ENCODE measurements at places on chromosomes 1 and 21.

GRCh38 chr1:231600458-231600976 lies 26.1 kb upstream of the DISC1 start:
- DNase-seq, result peak; percentile 83

DNA sequence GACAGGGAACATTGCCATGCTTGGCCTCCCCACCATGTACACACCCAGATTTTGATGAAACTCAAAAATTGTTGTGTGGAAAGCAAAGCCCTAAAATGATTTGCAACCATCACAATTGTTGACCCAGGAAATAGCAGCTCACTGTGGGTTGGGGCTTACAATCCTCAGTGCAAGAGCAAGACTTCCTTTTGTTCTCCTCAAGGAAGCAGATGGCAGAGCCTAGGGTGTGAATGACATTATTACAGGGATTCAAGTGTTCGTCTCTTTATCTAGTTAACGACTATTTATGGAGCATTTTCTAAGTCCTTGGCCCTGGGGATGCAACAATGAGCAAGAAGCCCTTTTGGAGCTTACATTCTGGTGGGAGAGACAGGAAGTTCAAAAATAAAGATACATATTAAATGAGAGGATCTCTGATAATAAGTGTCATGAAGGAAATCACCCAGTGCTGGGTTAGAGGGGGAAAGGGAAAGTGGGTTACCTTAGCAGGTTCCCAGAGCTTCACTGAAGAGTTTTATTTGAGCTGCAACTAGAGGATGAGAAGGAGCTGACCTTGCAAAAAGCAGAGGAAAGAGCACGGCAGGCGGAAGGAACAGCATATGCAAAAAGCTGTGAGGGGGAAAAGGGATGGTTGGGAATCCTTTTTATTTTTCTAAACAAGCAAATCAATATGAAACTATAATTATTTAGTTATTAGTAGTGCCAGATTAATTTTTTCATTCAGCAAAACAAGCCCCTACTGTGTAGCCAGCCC lies 38.5 kb upstream of the ID3 start:
- DNase-seq, result no peak

DNA sequence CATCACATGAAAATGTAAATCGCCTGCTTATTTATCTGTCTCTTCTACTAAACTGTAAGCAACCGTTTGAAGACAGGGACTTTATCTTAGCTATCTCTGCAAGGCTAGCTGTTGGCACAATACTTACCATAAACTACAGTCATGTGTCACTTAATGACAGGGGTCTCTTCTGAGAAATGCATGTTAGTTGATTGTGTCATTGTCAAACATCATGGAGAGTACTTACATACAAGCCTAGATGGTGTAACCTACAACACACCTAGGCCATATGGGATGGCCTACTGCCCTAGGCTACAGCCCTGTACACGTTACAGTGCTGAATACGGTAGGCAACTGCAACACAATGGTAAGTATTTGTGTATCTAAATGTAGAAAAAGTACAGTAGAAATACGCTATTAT lies 267.9 kb downstream of the SDCCAG8 start:
- no peak for DNase-seq

GRCh38 chr1:190168893-190169280 lies 308.8 kb downstream of the BRINP3 start:
- DNase-seq, result no peak

GRCh38 chr21:41876928-41877652 lies 2.1 kb downstream of the PRDM15 start:
- no peak for DNase-seq

DNA sequence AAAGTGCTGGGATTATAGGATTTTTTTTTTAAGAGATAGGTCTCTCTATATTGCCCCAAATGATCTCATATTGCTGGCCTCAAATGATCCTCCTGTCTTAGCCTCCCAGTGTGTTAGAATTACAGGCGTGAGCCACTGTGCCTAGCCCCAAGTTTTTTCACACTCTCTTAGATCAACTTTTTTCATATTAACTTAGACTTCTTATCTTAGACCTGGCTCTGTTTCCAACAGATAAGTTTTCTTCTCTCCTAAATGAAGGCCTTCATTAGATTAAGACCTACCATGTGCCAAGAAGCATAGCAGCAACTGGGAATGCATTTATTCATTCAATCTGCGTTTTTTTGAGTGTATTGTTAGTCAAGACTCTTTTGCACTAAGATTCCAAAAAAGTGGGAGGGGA lies 20.2 kb upstream of the HTR1D start:
- DNase-seq, result no peak

DNA sequence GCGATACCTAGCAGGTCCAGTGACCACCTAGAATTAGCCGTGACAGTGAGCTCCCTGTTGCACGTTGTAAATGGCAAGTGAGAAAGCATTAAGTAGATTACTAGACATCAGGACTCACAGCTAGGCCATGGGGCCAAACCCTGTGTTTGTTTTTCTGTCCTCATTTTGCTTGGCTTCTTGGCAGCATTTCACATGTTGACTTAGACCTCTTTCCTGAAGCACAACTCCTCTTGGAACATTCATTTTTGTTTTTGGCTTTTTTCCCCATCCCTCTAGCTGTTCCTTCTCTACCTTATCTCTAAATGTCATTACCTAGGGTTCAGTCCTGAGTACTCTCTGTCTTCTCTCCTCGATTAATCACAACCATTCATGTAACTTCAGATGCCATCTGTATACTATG lies 16.9 kb upstream of the PTPN14 start:
- DNase-seq, result peak; percentile 38

DNA sequence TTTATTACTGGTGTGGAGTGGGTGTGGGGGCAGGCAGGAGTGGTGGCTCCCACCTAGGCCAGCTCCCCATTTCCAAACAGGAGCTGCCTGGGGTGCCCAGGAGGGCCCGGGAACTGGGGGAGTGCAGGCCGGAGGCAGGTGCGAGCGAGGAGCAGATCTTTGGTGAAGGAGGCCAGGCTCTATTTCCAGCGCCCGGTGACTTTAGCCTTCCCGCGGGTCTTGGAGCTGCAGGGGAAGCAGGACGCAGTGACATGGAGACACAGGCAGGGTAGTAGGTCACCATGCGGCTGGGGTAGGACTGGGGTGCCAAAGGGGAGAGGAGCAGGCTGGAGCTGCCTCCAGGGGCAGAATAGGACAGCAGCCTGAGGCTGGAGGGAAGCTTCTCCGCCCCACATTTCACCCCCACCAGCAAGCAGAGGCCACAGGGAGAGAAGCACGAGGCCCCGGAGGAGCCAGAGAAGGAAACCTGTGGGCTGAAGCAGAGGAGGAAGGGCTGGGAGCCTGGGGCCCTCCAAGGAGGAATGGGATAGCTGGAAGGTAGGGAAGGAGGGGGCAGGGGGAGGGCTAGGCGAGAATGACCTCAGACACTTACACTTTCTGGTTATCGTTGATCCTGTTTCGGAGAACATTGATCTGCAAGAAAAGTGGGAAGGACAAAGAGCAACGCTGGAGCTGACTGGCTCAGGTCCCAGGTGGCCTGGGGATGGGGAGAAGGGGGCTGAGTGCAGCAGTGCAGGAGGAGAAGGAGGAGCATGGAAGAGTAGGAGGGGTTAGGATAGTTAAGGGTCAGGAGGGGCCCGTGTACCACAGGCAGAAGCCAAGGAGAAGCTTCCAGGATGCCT lies 18.2 kb downstream of the TNNT2 start:
- DNase-seq, result no peak

GRCh38 chr1:69777971-69778370 lies 210.2 kb downstream of the LRRC7 start:
- no peak for DNase-seq

GRCh38 chr21:25884311-25884710 lies 149.5 kb downstream of the GABPA start:
- no peak for DNase-seq

- DNase-seq, result peak; percentile 42
Observed at GRCh38 chr1:19222979-19223824, 13.1 kb upstream of the UBR4 start.

DNA sequence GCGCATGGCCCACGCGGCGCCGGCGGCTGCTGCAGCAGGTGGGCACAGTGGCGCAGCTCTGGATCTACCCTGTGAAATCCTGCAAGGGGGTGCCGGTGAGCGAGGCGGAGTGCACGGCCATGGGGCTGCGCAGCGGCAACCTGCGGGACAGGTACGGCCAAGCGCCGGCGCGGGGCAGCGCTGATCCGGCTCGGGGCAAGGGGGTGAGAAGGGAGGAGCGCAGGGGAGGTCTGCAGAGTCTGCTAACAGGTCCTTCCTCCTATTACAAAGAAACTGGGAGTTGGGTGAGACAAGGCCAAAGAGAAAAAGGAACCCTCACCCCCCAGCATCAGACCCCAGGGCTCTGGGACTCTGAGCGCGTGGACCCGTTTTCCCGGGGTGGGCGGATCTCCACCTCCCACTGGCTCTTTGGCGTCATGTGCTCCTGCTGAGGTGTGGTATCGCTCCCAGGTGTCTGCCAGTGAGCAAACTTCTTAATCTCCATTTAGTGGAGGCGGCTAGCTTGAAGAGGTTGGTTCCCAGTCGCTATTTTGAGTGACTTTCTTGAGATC lies 431 bp downstream of the MTARC1 start:
- no peak for DNase-seq

DNA sequence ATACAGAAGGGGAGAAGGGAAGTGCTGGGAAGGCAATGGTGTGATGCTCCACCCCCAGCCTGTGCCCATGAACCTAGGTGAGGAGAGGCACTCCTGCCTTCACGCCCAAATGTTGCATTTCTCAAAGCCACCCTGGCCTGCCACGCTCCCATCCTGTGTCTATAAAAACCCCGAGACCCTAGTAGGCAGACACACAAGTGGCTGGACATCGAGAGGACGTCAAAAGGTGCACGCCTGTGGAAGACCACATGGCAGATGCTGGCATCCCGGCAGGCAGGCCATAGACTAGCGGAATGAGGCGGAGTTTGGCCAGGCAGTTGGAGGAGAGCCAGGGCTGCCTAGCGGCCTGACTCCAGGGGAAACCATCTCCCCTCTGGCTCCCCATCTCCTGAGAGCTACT lies 1168.5 kb upstream of the ADGRL2 start:
- DNase-seq, result no peak

GRCh38 chr1:191085121-191085520 lies 607.5 kb upstream of the BRINP3 start:
- no peak for DNase-seq

- no peak for DNase-seq
Observed at GRCh38 chr1:58152697-58153096, 393.8 kb downstream of the OMA1 start.

DNA sequence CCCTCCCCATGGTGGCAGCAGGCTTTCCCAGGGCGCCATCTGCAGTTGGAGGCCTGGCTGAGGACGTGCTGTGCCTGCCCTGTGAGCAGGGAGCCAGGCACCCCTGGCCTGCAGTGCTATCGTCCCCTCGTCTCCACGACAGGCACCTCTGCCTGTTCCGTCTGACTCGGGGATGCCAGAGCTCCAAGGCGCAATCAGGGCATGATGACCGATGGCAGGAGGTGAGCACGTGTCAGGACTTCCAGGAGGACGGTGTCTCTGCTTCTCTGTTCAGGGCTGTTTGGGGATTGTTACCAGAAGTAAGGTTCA lies 125.2 kb downstream of the PCBP3 start:
- no peak for DNase-seq

- no peak for DNase-seq
Observed at GRCh38 chr1:119713039-119713748, 1.5 kb downstream of the PHGDH start.

DNA sequence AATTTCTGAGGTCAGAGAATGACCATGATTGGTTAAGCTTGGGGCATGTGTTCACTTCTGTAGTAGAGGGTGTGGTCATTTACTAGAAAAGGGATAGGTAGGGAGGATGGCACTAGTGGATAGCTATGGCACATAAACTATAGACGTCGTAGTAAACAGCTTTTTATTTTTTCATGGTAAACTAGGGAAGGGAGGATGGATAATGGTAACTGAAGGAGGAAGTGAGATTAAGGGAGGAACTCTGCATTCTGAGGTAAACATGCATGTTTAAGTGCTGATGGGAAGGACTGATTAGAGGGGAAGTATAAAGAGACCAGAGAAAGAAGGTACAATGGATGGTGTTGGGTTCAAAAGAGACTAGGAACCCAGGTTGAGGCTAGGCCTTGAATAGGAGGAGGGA lies 26.9 kb downstream of the PTGS2 start:
- no peak for DNase-seq

GRCh38 chr1:94323311-94324177 lies 86.2 kb upstream of the ARHGAP29 start:
- DNase-seq, result peak; percentile 83

DNA sequence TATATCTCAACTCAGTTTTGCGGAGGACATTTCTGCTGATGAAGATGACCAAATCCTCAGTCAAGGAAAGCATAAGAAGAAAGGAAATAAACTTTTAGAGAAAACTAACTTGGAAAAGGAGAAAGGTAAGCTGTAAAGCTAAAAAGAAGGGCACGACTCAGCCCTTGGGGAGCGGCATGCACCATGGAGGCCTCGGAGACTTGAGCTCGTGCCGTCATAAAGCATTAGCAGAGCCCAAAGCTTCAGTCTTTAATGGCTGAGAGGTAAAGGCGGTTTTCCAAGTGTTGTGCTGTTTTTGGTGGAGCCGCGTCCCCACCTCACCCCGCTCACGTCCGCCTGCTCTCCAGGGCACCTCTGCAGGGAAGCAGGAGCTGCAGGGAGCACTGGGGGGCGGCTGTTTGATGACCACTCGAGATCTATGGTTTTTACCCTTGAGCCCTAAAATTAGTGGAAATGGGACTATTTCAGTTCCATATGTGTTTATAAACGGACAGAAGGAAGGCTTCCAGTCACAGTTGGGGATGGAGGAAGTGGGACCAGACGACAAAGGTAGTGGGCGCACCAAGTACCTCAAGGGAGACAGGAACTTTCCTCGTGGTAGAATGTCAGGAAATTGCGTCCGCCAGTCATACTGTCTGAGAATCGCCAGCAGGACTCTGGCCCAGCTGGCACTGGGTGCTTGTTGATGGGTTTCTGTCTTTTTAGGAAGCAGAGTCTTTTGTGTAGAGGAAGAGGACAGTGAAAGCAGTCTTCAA lies 27.6 kb downstream of the RRP1B start:
- no peak for DNase-seq

DNA sequence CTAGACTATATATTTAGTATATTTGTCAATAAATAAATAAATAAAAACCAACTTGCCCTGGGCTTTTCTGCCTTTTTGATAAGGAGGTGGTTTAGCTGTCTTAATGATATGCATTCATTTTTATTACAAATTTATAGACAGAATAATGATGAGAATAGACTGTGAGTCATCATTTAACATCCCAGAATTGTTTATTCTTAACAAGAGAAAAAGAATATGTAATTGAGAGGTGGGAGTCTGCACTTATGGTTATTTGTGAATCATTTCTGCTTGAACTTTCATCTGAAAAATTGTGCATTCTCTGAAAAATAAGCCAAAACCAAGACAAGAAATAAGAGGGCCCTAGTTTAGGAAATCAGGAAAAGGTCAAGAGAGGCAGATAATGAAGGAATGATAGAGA lies 326.2 kb downstream of the COL11A1 start:
- no peak for DNase-seq
